GM04504 (cell line): ENCODE measurements at places on chromosomes 7 and 10.

- no peak for DNase-seq
Observed at GRCh38 chr7:22633286-22633953, 93.6 kb upstream of the IL6 start.

DNA sequence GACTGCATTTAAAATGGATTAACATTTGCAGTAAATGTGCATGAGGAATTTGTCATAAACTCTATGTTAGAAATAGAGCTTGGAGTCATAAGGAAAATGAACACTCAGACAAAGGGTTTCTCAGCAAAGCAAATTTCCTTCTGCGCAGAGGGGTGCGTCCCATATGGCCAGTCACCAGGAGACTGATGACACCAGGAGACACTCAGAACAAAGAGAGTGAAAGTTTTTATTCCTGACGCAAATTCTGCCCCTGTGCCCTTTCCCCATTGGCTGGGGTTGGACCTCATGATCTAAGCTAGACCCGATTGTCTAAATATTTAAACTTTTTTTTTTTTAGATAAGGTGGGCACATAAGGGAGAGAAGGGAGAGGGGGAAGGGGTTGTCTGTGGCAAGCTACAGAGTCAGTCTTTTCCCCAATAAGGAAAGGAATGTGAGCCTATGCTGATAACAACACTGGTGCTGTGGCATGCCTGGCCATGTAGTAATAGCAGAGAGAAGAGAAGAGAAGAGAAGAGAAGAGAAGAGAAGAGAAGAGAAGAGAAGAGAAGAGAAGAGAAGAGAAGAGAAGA lies 202.0 kb downstream of the POM121L12 start:
- no peak for DNase-seq

DNA sequence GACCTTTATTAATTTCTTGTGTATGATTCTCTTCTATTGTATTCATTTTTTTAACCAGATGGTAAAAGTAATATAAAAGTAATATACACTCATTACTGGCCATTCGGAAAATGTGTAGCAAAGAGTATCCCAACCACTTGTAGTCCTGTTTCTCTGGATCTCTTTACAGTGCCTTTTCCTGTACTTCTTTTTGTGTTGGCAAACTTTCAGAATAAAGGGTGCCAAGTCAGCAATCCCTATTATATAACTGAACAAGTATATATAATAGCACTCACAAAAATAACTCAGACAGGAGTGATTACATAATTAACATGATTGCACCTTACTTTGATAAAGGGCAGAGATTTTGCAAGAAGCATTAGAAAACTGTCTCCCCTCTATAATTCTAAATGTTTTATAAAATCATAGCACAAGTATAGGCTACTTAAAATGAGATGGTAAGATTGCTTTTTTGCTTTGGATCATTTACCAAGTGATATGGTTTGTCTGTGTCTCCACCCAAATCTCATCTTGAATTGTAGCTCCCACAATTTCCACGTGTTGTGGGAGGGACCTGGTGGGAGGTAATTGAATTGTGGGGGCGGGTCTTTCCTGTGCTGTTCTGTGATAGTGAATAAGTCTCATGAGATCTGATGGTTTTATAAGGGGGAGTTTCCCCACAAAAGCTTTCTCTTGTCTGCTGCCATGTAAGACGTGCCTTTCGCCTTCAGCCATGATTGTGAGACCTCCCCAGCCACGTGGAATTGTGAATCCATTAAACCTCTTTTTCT lies 41.5 kb upstream of the EPC1 start:
- DNase-seq = no peak

- DNase-seq = no peak
Observed at GRCh38 chr10:78630944-78631838, 437.6 kb upstream of the ZMIZ1 start.

GRCh38 chr7:109844362-109844761 lies 1246.6 kb upstream of the LRRN3 start:
- DNase-seq = no peak

DNA sequence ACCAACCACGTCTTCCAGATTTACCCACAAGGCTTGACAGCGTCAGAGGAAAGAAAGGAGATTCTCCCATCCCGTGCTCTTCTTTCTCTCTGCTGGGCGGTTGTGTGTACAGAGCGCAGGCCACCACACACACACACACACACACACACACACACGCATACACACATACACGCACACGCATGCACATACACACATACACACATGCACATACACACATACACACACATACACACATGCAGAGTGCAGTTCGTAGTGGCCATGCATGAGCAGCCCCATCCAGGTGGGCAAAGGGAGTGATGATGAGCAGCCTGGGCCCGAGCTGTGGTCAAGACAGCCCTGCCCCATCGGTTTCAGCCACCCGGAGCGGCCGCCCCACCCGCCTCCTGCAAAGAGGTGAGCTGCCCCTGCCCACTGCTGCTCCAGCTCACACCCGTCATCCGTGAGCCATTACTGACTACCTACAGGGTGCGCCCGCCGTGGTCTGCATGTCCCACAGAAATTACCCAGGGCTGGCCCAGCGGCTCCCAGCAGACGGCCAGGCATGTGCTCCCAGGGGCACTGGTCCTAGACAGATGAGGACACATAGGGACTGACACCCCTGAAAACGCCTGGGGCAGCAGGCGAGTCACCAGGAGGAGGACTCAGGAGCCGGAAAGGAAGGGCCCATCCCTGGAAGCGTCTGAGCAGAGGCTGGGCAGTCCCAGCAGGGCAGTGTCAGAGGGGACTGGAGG lies 69.6 kb downstream of the ASB13 start:
- DNase-seq = no peak

- no peak for DNase-seq
Observed at GRCh38 chr7:90858546-90858945, 262.4 kb downstream of the CDK14 start.

GRCh38 chr10:15817409-15818046 lies 42.8 kb downstream of the MINDY3 start:
- no peak for DNase-seq

DNA sequence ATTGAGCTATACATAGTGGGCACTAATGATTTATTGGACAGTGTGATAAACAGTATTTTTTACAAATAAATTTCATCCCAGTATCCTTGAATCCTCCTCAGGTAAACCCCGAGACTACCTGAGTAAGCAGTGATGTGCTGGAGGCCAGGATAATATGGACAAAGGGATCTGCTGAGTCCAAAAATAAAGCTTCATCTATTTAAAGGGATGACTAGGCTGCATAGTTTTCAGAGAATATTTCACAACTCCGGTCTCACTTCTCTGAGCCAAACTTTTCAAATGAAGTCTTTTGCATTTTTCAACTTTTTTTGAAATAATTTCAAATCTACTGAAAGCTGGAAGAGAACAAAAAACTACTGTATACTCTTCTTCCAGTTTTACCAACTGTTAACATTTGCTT lies 2.5 kb downstream of the ACTR3B start:
- no peak for DNase-seq

GRCh38 chr7:107312418-107312817 lies 143.6 kb downstream of the HBP1 start:
- DNase-seq = no peak

DNA sequence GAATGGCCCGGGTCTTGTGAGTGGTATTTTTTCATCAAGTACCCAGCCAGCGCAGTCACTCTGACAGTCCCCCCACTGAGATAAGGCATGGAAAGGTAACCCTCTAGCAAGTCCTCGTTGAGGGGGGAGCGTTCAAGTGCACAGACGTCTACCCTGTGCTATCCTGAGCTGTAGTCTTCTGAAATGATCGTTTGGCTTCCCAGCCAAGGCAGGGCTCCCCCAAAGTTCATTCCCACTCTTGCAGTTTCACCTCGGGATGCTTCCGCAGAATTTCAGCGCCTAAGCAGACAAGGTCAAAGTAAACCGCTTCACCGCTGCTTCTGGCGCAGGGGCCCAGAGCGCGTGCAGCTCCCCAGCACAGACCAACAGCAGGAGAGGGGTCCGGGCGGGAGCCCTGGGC lies 1.8 kb downstream of the INSYN2A start:
- DNase-seq = no peak

GRCh38 chr7:128279124-128279713 lies 38.1 kb downstream of the LEP start:
- DNase-seq = no peak

GRCh38 chr10:1611936-1612550 lies 125.3 kb downstream of the ADARB2 start:
- DNase-seq = no peak

DNA sequence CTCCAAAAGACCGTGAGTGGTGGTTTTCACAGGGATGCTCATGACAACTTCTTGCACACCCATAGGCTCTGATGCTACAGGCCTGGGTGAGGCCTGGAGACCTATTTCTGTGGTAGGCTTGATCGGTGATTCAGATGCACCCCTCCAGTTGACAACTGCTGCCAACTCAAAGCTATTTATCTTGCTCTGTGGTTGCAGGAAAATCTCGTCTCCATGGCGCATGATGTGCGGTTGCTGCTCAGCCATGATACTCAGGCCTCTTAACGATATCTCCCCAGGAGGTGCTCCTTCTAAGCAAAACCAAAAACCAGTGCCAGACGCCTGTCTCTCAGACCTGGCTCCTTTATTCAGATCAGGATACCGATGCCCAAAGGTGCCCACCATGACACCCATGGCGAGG lies 31.4 kb downstream of the C10orf90 start:
- DNase-seq = no peak

GRCh38 chr7:729140-730000 lies 2.3 kb upstream of the PRKAR1B start:
- DNase-seq = no peak

- peak; percentile 79 for DNase-seq
Observed at GRCh38 chr7:139526578-139527544, 3.4 kb downstream of the CLEC2L start.

GRCh38 chr7:129238546-129238945 lies 13.7 kb downstream of the AHCYL2 start:
- no peak for DNase-seq

DNA sequence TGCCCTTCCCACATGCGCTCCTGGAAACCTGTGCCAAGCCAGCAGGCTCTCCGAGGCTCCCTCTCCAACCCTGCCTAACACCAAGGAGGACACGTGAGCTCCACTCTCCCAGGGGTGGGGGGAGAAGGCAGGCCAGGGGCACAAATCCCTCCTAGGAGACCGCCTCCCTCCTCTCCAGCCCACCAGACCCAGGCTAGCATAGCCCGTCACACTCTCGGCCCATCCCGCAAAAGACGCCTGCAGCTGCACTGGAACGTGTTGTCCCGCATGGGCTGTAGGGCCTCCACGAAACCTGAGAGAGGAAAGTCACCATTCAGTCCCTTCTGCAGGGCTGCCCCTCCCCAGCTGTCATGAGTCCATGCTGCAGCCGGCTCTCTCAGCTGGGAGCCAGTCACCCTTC lies 126.3 kb downstream of the MAD1L1 start:
- no peak for DNase-seq

DNA sequence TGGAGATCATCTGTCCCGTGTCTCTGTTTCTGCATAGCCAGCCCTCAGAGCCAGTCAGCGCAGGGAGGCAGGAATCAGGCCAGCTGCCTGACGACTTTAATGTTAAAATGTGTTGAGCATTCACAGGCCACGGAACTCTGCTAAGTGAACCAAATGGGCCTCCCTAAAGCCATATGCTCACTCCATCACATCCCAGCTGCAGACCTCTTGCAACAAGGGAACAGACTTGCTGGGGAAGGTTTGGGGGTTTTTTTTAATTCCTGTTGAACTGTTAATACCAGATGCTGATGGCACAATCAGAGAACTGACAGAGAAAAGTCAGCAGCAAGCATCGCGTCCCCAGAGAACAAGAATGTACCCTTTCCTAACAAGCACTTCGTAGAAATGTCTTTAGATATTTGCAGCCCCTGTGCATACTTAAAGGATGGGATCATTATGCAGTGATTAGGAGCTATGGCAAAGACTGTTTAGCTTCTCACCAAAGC lies 900.4 kb upstream of the AUTS2 start:
- no peak for DNase-seq

DNA sequence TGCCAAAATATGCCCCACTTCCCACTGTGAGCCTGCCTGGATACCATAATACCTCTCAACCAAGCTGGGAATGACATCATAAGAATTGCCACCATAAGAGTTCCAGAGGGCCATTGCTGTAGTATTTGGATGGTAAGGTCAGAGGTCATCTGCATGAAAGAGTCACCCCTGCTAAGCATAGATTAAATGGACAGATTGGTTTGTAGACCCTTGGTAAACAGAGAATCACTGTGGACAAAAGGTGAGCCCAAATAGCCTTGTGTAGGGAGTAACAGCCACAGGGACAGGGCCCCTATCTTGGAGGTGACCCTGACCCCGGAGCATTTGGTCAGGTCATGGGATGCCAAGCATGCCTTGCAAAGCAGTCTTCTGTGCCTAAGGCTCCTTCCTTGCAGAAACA lies 129.7 kb downstream of the GPAM start:
- DNase-seq = no peak

GRCh38 chr10:115049960-115050359 lies 43.2 kb upstream of the ATRNL1 start:
- DNase-seq = no peak

DNA sequence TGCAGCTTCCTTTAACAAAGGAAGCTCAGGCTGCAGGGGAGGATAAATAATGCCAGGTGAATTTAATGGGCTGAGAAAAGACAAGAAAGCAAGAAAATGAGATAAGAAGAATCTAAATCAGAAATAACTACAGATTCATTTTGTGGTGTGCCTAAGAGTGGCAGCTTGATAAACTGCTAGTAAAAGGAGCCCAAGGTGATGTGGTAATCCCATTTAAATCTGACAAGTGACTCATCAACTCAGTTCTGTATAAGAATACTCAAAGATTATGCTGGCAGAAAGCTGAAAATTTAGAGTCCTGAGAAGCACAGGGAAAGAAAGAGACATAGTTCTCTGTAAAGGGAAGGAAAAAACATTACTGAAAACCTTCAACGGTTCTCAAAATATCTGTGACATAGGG lies 109.4 kb upstream of the PDE1C start:
- DNase-seq = no peak

- no peak for DNase-seq
Observed at GRCh38 chr7:132244903-132245480, 331.3 kb downstream of the PLXNA4 start.

DNA sequence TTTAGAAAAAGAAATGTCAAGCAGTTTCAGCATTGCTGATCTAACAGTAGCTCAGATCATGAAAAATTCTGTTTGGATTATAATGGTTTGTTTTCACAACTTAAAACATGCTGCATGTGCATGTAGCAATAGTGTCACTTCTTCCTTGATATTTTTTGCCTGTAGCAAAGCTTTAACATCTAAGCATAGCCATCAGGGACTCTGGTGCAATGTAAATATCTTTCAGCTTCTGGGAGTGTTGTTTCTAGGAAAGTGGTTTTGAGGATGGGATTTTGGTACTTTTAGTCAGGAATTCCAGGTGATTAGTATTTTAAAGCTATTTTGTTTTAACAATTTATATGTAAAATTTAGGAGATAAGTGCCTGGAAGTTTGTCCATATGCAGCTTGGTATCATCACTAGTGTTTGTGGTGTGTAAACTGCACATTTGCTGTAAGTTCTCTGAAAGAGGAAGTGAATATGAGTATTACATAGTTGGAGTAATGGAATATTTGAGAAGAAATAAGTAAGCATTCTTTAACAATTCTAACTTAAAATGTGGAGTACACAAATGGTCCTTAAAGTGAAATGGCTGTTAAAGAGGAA lies 1.9 kb downstream of the RSBN1L start:
- no peak for DNase-seq

GRCh38 chr10:28545967-28546644 lies 13.2 kb downstream of the WAC start:
- DNase-seq = no peak

GRCh38 chr10:85661123-85661522 lies 705.5 kb downstream of the GRID1 start:
- no peak for DNase-seq
